ENCODE measurements at places on chromosomes 1 and 21. TPM values are rescaled to one million over a fixed set of nuclear protein-coding genes. Genes with fewer than 3 reads are reported as not detected.
A peak's percentile ranks its signal among the peaks of the same experiment; 100 is the strongest.

FAM151A gene
- polyA plus RNA-seq = not detected

DNA sequence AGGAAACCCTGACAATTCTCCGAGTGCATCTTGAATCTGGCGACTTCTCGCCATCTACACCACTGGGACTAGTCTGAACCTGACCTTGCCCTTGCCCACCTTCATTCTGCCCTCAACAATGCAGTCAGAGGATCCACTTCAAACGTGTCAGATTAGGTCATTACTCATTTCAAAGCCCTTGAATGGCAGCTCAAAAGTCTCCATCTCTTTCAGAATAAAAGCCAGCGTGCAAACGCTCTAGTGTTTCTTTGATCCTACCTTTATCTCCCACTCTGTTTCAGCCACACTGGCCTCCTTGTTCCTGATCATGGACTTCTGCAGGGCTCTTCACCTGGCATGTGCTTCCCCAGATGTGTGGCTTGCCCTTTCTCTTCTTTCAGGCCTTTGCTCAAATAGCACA is 31.3 kb downstream of the SLC30A1 start:
- no peak for DNase-seq
- H3K27ac ChIP-seq = no peak overlapping the region
- H3K36me3 ChIP-seq = no peaks in the 10 kb centered on the region
- H3K27me3 ChIP-seq = no peaks in the 10 kb centered on the region
- peaks cover 2% of the 10 kb centered on the region for H3K4me1 ChIP-seq

- no peak for DNase-seq
- no peak overlapping the region for H3K4me3 ChIP-seq
- no peaks in the 10 kb centered on the region for H3K36me3 ChIP-seq
- H3K27me3 ChIP-seq = no peaks in the 10 kb centered on the region
- H3K27ac ChIP-seq = no peak overlapping the region
These were observed 16.0 kb downstream of the ITPKB start for GRCh38 chr1:226722901-226723656.

GRCh38 chr21:31604591-31605190 is 54.8 kb upstream of the SOD1 start:
- no peaks in the 10 kb centered on the region for H3K4me1 ChIP-seq
- H3K27ac ChIP-seq = no peak overlapping the region
- DNase-seq = peak; percentile 71
- H3K27me3 ChIP-seq = no peaks in the 10 kb centered on the region

GRCh38 chr1:29426701-29427279 is 190.5 kb downstream of the PTPRU start:
- no peak overlapping the region for H3K27ac ChIP-seq
- H3K27me3 ChIP-seq = no peaks in the 10 kb centered on the region
- no peak overlapping the region for H3K4me3 ChIP-seq
- no peaks in the 10 kb centered on the region for H3K36me3 ChIP-seq
- no peaks in the 10 kb centered on the region for H3K4me1 ChIP-seq
- no peak for DNase-seq

Data from fibroblast of lung (primary cell).